NCI-H1417 treated with DMSO at 0.1 percent for 48 hours (cell line): ENCODE measurements at places on chromosomes 11 and 22.

DNA sequence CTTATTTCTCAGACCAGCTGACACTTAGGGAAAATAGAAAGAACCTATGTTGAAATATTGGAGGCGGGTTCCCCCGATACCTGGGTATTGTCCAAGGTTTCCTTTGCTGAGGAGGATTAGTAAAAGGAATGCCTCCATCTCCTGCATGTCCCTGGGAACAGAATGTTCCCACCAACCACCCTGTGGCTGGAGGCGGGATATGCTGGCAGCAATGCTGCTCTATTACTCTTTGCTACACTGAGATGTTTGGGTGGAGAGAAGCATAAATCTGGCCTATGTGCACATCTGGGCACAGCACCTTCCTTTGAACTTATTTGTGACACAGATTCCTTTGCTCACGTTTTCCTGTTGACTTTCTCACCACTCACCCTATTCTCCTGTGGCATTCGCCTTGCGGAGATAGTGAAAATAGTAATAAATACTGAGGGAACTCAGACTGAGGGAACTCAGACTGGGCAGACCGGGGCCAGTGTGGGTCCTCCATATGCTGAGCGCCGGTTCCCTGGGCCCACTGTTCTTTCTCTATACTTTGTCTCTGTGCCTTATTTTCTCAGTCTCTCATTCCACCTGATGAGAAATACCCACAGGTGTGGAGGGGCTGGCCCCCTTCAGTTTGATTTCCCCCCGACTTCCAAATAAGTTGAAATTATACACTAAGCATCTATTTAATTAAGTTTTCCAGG is 32.1 kb downstream of the IGLL1 start:
- DNase-seq: no peak

DNA sequence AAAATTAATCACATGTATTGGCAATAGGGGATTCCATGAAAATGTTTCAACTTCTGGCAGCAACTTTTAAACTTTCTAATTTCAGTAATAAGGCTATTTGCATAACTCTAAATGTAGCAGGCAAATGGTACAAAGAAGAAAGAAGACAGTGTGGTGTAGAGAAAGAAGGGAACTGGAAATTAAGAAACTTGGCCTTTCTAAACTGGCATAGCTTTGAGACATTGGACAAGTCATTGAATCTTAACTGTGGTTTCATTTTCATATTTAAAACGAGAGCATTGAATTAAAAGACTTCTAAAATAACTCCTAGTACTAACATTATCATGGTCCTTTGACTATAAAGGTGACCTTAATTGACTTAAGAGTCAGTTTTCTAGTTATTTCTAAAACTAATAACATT is 125.0 kb downstream of the UVRAG start:
- DNase-seq: no peak

- DNase-seq: no peak
Observed at GRCh38 chr11:67644042-67644441, 4.5 kb upstream of the TBX10 start.

DNA sequence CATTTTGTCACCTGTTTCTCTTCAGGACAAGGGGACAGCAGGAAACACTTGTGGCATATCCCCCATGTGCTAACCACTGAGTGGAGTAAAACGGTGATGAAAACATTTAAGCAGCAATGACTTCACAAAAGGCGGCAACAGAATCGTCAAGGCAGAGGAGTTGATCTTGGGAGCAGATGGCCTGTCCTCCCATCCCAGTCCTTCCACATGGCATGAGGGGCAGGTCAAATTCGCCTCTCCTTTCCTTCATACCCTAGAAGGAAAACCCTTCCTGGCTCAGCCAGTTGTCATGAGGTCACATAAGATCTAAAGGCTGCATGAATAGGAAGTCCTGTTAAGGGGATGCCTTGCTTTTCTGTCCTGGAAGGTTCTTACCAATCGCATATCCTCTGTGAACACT is 169.1 kb downstream of the MAML2 start:
- DNase-seq: no peak

GRCh38 chr11:68843052-68843561 is 1.4 kb upstream of the CPT1A start:
- no peak for DNase-seq

DNA sequence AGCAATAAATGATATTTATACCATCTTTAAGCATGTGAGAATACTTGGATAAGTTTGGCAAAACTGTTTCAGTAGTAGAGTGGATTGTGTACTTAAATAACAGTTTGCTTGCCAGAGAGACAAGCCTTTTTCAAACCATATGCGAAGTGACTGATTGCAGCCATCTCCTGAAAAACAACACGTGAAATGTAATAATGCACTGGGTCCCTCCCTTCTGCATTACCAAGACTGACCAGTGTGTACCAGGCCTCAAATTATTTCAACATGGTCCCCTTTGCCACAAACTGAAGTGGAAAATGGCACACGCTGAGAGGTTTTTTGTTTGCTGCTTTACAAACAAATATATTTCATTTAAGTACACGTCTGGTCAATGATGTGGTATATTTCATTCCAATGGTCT is 337.4 kb downstream of the SOX6 start:
- DNase-seq: no peak

GRCh38 chr11:10350334-10350733 is 45.5 kb downstream of the ADM start:
- no peak for DNase-seq

- DNase-seq: no peak
Observed at GRCh38 chr11:57167125-57167846, 14.5 kb upstream of the LRRC55 start.

DNA sequence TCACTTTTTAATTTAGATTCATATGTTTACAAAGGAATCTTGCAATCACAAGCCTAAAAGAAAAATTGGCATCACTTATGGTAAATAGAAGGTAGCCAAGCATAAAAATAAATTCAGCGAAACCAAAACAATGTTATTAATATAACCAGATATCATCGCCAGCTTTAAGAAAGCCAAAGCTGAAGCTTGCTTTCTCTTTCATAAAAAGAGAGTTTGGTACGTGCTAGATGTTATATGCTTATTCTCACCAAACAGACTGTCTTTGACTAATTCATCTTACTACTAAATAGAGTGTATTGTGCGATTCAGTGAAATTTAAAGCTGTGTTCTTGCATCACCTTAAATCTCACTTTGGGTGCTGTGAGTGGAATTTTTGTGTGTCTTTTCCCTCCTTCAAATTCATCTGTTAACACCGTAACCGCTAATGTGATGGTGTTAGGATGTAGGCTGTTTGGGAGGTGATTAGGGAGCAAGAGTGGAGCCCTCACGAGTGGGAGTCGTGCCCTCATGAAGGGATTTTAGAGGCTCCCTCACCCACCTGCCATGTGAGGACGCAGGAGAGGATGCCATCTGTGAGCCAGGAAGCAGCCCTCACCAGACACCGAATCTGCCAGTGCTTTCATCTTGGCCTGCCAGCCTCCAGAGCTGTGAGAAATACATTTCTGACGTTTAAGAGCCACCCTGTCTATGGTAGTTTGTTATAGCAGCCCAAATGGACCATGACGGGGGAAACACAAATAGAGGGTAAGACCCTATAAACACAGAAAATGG is 134.1 kb upstream of the TMEM45B start:
- DNase-seq: no peak

DNA sequence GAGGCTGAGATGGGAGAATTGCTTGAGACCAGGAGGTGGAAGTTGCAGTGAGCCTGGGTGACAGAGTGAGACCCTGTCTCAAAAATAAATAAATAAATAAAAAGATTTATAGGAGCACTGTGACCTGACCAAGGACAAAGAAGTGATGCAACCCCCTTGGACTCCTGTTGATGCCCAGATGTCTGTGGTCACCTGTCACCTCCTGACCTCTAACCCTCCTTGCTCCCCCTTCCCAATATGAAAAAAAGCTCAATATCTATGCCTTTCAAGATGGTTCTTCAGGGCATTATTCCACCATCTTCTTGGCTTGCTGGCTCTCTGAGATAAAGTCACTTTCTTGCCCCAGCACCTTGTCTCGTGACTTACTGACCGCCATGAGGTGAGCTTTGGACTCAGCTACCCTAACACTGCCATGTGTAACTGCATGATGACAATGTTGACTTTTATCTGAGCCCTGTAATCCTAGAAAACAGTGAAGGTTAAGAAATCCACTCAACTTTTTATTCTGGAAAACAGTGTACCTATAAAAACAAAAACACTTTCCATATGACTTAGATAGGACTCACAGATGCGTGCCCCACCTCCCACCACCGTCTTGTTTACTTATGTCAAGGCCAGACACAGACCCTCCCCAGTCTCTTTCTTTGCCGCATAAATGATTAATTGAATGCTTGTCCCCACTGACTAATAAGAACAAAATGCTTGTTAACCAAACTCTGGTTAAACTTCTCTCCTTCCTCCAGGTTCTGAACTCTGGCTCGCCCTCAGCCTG is 360.5 kb downstream of the BUD13 start:
- no peak for DNase-seq

DNA sequence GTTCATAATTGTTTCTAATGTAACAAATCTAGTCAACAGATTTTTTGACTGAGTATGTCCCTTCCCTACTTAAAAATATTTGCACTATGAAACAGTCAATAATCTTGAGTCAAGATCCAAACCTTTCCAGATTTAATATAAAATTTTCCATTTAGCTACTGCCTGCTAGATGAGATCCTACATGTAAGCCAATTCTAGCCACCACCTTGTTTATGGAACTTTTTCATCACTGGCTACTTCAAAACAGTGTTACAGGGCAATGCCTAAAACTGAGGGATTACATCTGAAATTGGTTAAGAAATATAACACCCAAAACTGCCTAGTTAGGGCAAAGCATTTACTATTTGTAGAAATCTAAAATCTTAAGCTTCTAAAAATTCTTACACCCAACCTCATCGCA is 10.5 kb upstream of the FUT4 start:
- no peak for DNase-seq

- DNase-seq: no peak
Observed at GRCh38 chr11:116707746-116708145, 65.0 kb downstream of the BUD13 start.

DNA sequence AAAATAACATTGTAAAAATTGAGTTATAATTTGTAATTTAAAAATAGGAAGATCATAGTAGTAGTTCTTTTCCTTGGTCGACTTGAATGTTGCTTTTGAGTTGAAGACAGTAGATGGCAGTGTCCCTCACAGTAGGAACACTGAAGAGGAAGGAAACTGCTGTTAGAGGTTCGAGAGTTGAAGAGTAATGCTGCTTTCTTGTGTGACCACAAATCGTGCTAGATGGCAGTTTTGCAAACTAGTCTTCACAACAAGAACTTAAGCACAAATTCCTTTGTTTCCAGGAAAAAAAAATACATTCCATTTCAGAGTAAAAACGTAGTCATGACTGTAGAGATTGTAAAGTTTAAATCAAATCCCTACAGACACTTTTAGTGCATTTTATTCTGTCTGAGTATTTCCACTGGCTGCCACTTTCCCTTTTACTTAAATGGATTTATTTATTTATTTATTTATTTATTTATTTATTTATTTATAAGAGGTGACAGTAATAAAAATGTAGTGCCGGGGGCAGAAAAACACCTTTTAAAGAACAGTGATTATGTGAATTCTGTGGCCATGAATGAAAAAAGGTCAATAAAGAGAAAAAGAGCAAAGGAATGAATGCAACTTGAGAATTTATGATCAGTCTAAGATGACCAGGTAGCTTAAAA is 54.6 kb downstream of the SPECC1L start:
- peak; percentile 5 for DNase-seq
